ENCODE measurements at places on chromosomes 2 and 18.

- DNase-seq, result no peak
Measured at GRCh38 chr2:147355706-147356105, 489.1 kb upstream of the ACVR2A start.

DNA sequence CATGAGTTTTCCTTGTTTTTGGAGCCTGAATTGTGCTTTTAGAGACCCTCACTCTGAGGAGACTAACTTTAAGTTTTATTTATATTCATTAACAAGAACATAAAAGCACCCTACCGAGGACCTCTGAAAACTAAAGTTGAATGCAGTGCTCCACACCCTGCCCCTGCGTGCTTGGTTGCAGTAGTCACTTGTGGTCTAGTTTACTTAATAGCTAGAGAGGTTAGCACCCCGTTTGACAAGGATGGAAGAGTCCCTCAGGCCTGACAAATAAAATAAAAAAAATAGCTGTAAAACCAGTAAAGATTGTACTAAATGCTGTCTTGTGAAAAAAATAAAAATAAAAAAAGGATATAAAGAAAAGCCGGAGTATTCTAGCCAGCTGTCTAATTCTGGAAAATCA, 395.2 kb downstream of the MTX2 start:
- DNase-seq, result no peak

GRCh38 chr2:206642075-206643025, at the start of gene FAM237A:
TSS of gene FAM237A (plus strand) at chr2:206642487. CDS start at chr2:206644237, 1,750 bp downstream.
- DNase-seq, result no peak

- no peak for DNase-seq
Measured at GRCh38 chr2:105248316-105249070, 7.0 kb downstream of the GPR45 start.

DNA sequence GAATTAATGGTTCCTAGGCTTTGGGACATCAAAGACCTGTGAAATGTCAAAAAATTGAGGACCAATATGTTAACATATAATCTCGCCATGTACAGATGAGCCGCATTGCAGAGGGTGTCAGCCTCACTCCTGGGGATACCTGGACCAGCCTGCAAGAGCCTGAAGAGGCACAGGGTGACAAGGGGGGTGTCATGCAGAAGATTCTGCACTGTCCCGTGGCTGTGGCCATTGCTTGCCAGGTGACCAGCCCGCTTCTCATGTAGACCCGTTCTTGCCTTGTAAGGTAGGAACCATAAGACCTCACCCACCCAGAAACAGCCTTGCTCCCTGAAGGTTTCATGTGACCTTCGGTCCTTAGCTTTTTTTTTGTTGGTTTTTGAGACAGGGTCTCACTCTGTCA, 37.5 kb downstream of the TMEM37 start:
- no peak for DNase-seq

DNA sequence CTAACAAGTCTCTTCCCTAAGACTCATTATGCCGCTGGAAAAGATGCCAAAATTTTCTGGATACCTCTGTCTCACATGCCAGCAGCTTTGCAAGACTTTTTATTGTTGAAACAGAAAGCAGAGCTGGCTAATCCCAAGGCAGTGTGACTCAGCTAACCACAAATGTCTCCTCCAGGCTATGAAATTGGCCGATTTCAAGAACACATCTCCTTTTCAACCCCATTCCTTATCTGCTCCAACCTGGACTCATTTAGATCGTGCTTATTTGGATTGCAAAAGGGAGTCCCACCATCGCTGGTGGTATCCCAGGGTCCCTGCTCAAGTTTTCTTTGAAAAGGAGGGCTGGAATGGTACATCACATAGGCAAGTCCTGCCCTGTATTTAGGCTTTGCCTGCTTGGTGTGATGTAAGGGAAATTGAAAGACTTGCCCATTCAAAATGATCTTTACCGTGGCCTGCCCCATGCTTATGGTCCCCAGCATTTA, 26.3 kb downstream of the DHRS9 start:
- DNase-seq, result peak; percentile 86

GRCh38 chr2:9980520-9980919, 29.0 kb downstream of the GRHL1 start:
- peak; percentile 49 for DNase-seq

DNA sequence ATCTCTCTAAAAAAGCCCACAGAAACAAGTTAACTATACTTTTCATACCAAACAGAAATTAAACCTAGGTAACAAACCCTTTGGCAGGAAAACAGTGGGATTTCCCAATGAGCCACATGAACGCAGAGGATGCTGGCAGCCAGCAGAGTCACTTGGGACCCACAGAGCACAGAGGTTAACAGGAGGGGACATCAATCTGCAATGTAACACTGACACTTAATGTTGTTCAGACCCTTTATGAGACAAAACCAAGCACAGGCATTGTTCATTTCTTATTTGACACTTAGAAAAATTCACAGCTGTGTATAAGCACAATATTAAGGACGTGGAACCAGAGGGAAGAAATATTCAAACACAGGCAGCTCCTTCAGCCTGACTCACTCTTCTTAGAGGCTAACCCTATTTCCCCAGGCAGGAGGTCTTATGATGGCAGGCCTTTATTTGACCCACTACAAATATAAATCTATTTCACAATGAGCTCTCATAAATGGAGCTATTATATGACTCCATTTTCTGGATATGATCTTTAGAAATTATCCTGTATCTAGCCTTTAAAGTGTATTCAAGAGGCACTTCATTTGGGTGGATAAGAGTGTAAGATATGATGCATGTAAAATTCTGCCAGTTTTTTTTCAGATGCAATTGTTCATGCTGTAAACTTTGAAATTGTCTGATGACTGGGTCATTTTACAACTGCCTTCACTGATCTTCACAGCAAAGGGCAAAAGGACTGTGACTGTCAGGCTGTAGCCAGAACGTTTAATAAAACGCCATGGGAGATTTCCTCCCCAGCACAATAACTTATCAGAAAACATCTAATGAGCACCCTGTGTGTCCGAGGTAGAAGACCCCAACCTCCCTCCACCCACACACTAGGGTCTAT, 132.8 kb upstream of the SATB2 start:
- no peak for DNase-seq

GRCh38 chr2:3634596-3635121, 23.3 kb upstream of the ALLC start:
- DNase-seq, result no peak

GRCh38 chr2:105140240-105140568, 101.3 kb upstream of the GPR45 start:
- no peak for DNase-seq

- DNase-seq, result peak; percentile 12
Measured at GRCh38 chr2:26477911-26478253, at the start of gene OTOF. TSS of gene OTOF (minus strand) at chr2:26478124.

- no peak for DNase-seq
Measured at GRCh38 chr2:88615822-88616221, 11.4 kb downstream of the EIF2AK3 start.

GRCh38 chr2:172098650-172099471, 3.8 kb downstream of the DLX2 start:
- peak; percentile 66 for DNase-seq

GRCh38 chr2:25324905-25325592, 16.7 kb downstream of the DNMT3A start:
- DNase-seq, result no peak

DNA sequence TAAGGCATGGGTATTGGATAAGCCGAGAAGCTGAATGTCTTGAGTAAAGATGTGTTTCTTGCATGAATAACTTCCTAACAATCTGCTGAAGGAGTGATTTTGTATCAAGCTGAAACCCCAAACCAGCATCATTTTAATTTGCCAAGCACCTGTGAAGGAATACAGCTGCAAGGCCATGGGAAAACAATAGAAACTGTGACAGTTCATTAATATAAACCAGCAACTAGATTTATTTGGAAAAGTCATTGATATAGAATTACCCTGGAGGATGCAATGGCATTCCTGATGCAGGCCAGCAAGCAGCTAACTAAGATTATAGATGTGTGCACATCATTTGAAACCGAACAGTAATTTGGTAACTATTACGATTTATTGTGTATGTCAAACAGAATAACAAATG, 155.7 kb upstream of the TCF4 start:
- DNase-seq, result no peak

- peak; percentile 26 for DNase-seq
Measured at GRCh38 chr2:113847144-113847543, 42.7 kb upstream of the ACTR3 start.

DNA sequence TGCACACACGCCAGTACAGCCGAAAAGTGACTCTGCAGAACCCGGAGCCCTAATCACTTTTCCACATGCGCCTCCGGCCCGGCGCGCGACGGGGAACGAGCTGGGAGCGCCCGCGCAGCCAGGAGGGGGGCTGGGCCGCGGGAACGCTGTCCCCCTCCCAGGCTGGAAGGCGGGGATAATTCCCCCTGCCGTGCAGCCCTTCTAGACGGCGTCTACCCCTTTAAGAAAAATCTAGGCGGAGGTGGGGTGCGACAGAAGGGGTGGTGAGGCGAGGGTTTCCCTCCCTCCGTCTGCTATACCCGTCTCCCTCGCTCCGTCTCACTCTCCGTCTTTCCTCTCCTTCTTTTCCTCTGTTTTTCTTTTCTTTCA, 2.4 kb downstream of the CYP26B1 start:
- no peak for DNase-seq

- DNase-seq, result no peak
Measured at GRCh38 chr18:46601141-46601805, 55.7 kb downstream of the LOXHD1 start.

GRCh38 chr18:68406761-68407160, 308.1 kb downstream of the TMX3 start:
- DNase-seq, result no peak

GRCh38 chr18:53070788-53071187, 730.8 kb downstream of the DCC start:
- no peak for DNase-seq

- DNase-seq, result peak; percentile 90
Measured at GRCh38 chr2:26274058-26274613, 29.4 kb downstream of the HADHB start.

GRCh38 chr2:8482432-8482831, 199.4 kb upstream of the ID2 start:
- no peak for DNase-seq

- DNase-seq, result no peak
Measured at GRCh38 chr2:38829971-38830370, 45.8 kb downstream of the DHX57 start.

DNA sequence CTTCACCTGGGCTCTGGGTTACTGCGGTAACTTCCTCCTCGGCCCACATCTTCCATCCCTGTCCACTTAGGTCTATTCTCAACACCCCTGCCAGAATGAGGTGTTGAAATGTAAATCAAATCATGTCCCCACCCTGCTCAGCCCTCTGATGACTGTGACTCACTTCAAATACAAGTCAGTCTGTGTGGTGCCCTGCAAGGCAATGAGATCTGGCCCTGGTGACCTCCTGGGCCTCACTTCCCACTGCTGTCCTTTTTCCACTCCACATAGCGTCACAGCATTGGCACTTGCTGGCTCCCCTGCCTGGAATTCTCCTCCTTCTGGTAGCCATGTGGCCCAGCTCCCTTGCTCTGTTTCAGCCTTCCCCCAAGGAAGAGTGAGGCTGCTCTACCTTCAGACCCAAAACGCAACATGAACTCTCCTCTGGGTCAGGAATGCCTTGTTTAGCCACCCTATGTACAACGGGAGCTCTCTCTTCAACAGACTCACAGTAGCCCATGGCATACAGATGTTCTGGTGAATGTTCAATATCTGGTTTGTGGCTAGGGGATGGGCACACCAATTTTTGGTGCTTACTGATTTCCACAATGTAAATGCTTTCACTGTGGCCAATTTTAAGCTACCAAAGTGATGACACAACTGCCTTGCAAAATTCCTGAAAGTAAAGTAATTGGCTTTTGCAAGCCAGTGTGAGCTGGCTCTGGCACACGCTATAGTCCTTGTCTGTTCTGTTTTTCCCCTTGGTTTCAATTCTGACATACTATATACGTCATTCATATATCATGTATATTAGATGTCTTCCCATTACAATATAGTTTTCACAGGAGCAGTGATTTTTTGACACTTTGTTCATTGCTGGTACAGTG, 550.3 kb upstream of the HS6ST1 start:
- DNase-seq, result no peak

- no peak for DNase-seq
Measured at GRCh38 chr2:15307526-15307925, 253.6 kb downstream of the NBAS start.

- no peak for DNase-seq
Measured at GRCh38 chr2:199956062-199956380, 639 bp downstream of the MAIP1 start.

DNA sequence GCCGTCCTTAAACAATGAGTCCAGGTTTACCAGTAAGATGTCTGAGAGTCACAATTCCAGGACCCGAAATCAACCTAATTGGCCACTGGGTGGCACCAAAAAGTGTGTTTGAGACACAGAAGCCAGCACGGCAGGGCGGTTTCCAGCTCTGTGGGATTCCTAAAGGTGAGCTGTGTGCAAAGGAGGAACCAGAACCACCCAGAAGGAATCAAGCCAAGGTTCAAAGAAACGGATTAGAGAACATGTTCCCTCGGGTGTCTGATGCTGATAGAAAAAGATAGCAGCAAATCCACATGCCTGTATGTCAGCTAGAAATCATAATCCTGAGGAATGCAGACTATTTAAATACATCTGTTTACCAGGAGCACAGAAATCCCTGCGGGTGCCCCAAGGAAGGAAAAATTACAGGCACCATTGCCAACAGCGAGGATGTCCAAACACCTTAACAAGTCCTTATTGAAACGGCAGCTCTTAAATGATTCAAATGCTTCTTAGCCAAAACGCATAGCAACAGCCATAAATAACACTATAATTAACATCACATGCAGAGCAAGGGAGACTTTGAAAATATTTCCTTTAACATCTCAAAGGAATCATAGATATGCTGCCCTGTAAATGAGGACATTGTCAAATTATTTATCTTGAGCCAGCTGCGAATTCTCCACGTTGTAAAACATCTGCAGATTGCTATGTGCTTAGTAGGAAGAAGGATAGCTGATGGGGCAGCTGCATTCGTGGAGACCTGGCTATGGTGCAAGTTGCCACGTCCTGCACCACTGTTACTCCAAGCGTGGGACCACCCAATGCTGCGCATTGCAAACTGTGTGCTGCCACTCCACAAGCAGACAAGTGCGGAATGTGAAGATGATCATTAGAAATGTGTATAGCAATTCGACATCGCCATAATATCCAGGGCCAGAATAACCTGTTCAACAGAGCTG, 318.7 kb upstream of the NCKAP5 start:
- peak; percentile 49 for DNase-seq

DNA sequence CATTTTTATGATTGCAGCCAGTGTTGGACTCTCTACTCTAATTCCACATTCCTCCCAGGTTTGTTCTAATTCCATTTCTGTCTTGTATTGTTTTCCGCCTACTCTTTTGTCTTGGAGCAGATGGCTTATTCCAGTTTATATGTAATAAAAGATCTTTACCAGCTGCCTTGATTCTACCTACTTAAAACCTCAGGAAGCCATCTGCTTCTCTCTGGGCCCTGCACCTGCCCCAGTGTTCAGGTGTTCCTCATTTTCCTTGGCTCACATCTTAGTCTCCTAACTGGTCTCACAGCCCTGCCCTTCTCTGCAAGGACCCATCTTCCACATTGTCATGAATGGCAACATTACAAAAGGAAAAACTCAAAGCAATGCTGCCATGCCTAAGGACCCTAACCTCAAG, 21.0 kb upstream of the IL37 start:
- no peak for DNase-seq

DNA sequence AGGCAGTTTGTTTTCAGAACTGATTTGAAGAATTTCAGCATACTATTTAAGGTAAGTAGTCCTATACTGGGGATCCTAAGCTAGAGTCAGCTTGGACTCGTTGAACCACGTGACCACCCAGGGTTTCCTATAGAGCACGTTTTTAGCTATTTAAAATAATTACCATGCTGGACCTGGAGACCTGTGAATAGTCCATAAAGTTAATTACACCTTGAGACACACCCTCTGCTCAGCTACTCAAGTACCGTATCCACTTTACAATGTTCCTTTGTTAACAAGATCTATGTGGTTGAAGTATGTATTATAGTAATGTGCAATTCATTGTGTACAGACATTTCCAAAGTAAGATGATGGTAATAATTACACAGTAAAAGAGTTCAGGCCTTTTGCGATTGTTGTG, 67.6 kb downstream of the CRIM1 start:
- no peak for DNase-seq
